ENCODE measurements at places on chromosomes 11 and 22. TPM values are rescaled to one million over a fixed set of nuclear protein-coding genes. Genes with fewer than 3 reads are reported as not detected.

GGTLC3 gene
- not detected for total RNA-seq

OR4D5 gene
- not detected for total RNA-seq

MPST gene
- total RNA-seq = 67.3 TPM

CAPRIN1 gene
- total RNA-seq = 140 TPM

GUCY1A2 gene
- 1.1 TPM for total RNA-seq

GRCh38 chr11:111819161-111819828 is 52.1 kb downstream of the ALG9 start:
- DNase-seq = no peak

DNA sequence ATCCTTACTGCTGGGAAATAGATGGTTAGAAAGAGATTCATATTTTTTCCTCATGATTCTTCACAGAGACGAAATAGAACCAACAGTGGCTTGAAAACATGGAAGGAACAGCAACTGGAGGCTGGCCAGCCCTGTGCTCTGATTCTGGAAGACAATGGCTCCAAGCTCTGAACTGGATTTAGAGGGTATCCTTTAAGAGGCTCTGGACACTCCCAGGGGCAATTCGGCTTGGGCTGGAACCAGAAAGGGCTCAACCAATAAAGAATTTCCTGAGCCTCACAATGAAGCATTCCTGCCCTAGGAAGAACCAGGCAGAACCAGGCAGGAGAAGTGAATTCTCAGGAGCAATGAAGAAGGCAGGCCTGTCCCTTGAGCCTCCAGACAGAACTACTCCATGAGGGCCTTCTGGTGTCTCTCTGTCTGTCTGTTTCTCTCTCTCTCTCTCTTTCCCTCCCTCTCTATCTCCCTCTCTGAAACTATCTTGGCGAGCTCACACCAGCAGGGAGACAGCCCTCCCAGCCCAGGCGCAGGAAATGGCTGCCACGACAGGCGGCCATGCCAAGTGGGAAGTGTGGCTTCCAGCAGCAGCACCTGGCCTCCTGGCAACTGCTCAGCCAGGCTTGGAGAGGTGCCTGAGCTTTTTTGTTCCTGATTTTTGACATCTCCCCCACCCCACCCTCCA is 93.3 kb downstream of the RCN1 start:
- DNase-seq = no peak

DNA sequence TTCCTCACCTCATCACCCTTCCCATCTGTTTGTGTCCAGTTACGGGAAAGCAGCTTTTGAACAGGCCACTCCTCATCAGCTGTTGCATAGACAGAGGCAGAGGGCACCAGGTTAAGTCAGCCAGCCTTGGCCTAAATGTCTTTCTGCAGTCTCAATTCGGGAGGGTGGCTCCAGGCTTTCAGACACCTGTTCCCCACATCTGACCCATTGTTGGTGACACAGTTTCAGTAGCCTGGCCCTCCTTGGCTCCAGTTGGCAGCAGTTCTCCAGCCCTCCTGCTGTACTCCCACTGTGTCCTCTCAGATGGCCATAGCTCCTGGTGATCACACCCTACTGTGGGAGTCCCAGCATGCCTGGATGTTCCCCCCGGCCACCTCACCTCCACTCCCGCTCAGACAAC is 70.8 kb upstream of the MYOD1 start:
- no peak for DNase-seq

DNA sequence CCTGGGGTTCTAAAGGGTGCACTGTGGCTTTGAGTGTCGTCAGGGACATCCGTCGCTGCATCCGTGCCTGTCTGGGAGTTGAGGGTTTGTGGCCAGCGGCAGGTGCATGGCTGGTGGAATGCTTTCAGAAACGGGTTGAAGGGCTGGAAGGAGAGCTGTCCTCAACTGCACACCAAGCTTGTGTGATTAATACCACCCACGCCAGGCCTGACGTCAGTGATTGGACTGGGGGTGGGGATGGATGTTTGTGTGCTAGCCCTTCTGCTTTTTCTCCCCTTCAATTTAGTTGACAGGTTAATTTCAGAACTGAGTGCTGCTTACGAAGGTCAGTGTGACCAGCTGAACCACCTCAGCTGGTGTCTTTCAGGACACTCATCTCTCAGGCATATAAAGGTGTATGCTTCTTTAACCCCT is 3.2 kb upstream of the GAB2 start:
- DNase-seq = peak; percentile 54

GRCh38 chr11:15627560-15627959 is 512.8 kb downstream of the INSC start:
- DNase-seq = peak; percentile 58

- DNase-seq = no peak
Measured at GRCh38 chr11:61473370-61474012, 35.1 kb upstream of the LRRC10B start.

DNA sequence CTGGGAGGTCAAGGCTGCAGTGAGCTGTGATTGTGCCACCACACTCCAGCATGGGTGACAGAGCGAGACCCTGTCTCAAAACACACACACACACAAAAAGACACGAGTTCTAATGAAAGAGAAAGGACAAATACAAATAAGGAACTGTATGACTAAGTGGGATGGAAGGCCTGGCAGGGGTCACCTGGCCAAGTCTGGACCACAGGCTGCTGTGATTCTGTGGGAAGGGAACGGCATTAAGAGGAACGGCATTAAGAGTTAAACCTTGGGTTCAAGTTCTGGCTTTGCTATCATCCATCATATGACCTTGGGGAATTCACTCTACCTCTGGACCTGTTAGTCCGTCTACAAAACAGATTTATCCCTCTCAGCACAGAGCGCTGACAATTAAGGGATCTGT is 47.7 kb downstream of the LRFN4 start:
- no peak for DNase-seq

GRCh38 chr22:37636186-37636948 is 3.1 kb upstream of the SH3BP1 start:
- DNase-seq = peak; percentile 84

DNA sequence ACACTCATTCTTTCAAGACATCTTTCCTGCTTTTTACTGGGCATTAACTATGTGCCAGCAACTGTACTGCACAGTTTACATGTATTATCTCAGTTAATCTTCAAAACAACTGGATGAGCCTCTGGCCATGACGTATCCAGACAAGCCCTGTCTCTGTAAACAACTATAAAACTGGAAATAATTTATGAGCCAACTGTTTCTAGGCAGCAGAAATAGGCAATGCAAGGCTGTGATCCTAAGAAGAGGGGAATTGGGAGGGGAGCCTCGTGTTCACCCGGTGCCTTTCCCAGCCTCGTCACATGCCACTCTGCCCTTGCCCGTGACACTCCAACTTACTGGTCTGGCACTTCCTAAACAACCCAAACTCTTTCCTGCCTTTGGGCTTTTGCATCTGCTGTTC is 82.8 kb downstream of the FBXO7 start:
- DNase-seq = no peak

- no peak for DNase-seq
Measured at GRCh38 chr22:32542066-32542676, 67.6 kb downstream of the FBXO7 start.

Measured in Daoy (cell line).